ENCODE measurements at places on chromosomes 5 and 9. TPM values are rescaled to one million over a fixed set of nuclear protein-coding genes. Genes with fewer than 3 reads are reported as not detected.

Gene CCDC192
- 0.43 TPM for polyA plus RNA-seq

Gene CAAP1
- polyA plus RNA-seq = 5.9 TPM

Gene CEP78
- polyA plus RNA-seq = 2.9 TPM

Gene BAAT
- polyA plus RNA-seq = 0.11 TPM

Gene FOXI1
- polyA plus RNA-seq = not detected

Gene SV2C
- 0.02 TPM for polyA plus RNA-seq

Gene HNRNPH1
- 121 TPM for polyA plus RNA-seq

Gene SPINK4
- not detected for polyA plus RNA-seq

Gene GRXCR2
- polyA plus RNA-seq = 1.1 TPM

Gene OSMR
- 9.8 TPM for polyA plus RNA-seq

Gene DOK3
- polyA plus RNA-seq = 1.4 TPM

Gene PCDHGB6
- polyA plus RNA-seq = 3.1 TPM

Gene LMX1B
- 0.81 TPM for polyA plus RNA-seq

Gene RFESD
- 3.2 TPM for polyA plus RNA-seq

Gene IL4
- not detected for polyA plus RNA-seq

Gene WDR38
- polyA plus RNA-seq = 0.09 TPM

Gene BHMT2
- polyA plus RNA-seq = 21.8 TPM

Data from right cardiac atrium (tissue), 5 donors.